Stimulated activated CD4-positive, alpha-beta T cell treated with anti-CD3 and anti-CD28 coated beads, Interleukin-12 subunit alpha, Interleukin-12 subunit beta, amount 100 ng/mL, for 48 hours (primary cell): ENCODE measurements at places on chromosomes 12 and 14.

DNA sequence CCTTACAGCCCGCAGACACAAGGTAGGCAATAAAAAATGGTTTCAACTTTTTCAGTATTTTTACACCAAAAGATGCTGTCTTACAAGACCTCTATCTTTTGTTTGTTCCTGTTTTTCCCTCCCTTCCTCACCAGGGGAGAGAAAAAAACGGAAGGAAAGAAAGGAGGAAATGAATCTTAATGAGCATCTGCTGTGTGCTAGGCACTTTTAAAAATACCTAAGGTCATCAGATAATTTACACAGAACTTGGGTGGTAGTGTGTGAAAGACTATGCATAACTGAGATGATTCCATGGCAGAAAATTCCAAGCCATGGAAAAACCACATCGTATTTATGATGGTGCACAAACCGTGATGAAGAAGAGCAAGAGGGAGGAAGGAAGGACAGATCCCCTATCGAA lies 121.2 kb downstream of the DIP2B start:
- DNase-seq: no peak

DNA sequence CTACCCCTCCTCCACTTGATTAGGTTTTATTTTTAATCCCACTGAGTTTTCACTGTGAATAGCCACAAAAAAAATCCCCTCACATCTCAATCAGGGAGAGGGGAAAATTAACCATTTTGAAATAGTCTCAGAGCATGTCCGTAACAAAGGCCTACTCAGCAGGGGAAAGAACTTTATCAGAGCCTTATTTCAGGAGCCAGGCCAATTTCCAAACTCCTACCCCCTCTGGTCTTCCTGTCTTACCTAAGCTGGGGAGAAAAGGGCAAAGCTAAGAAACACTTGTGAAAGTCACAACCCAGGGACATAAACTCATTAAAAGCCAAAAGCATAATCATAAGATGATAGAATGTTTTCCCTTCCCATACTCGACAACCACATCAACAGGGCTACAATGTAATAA lies 260.3 kb upstream of the DIO3 start:
- DNase-seq: no peak

DNA sequence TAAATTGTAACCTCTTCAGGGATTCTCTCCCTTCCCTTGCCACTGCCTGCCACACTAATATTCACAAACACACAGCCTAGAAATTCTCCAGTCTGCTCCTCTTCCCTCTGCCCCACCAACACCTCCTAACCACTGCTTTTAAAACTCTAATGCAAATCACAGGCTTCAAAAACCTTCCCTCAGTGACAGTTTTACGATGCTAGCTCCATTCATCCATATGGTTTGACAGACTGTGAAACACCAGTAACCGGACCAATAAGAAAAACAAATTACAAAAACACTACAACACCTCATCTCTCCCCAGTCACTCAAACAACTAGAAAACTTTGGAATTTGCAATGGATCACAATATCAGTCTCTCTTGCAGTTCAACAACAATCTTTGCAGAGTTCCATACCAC lies 5.7 kb downstream of the DPF3 start:
- DNase-seq: no peak

- DNase-seq: no peak
Measured at GRCh38 chr14:77918448-77918847, 118.5 kb downstream of the ADCK1 start.

- no peak for DNase-seq
Measured at GRCh38 chr14:57254884-57255283, 13.8 kb downstream of the EXOC5 start.

GRCh38 chr12:31727192-31727591 lies 1.6 kb downstream of the AMN1 start:
- no peak for DNase-seq

DNA sequence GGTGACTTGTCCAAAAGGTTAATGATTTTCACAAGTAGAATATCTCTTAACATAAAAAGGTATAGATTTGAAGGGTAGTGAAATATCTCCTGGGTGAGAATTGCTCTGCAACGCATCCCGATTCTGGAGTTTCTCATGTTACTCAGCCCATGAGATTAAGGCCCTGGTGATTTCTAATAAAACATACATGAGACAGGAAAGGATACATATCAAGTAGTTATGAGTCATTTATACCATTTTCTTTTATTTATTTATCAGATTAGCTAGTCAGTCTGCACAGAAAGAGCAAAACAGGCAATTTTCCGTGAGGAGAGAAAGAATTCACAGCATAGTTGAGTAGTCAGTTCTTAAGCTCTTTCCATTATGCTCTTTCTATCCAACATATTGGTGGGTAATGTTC lies 535.6 kb upstream of the ATP2B1 start:
- no peak for DNase-seq

GRCh38 chr12:52710730-52711129 lies 7.4 kb upstream of the KRT77 start:
- no peak for DNase-seq

DNA sequence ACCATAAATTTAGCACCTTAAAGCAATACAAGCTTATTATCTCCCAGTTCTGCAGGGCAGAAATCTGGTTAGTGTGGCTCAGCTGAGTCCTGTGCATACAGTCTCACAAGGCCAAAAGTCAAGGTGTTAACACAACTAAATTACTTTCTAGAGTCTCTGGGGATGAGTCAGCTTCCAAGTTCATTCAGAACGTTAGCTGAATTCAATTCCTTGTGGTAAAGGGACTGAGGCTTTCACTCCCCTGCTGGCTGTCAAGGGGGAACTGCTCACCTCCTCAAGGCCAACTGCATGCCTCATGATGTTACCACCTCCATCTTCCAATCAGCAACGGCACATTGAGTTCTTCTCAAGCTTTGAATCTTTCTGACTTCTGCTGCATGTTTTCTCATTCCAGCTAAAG lies 27.6 kb downstream of the EML5 start:
- no peak for DNase-seq

DNA sequence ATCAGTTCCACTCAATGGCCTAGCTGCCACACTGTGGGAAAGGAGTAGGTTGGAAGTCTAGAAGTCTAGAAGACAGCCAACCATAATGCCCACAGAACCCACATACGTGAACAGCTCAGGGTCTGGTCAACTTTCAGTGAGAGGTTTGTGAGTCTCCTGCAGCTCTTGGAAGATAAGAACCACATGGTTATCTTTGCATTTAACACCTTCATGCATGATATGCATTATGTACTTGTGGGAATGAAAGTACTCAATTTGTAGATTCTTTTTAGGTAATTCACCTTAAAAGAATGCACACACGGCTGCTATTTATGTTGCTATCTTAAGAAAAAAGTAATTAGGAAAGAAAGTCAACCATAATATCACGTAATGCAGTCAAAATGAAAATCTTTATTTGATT lies 126.7 kb downstream of the ESRRB start:
- no peak for DNase-seq

GRCh38 chr14:75369506-75369905 lies 58.3 kb upstream of the JDP2 start:
- no peak for DNase-seq

DNA sequence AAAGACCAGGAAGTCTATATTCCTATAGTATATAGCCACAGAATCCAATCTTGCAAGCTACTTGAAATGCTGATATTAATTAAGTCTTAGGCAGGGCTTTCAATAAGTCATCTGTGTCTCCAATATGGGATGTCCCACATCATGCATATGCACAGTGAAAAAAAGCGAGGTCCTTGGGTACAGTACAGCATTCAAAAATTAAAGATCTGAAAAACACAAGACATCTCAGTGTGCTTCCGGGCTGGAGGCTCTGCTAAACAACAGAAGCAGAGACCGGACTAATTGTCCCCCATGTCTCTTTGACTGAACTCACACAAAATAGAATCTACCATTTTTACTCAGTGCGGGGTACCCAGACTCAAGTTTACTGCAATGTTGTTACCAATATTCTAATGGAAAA lies 156.0 kb downstream of the DAD1 start:
- DNase-seq: no peak

GRCh38 chr14:68178282-68178681 lies 358.7 kb downstream of the RAD51B start:
- no peak for DNase-seq

DNA sequence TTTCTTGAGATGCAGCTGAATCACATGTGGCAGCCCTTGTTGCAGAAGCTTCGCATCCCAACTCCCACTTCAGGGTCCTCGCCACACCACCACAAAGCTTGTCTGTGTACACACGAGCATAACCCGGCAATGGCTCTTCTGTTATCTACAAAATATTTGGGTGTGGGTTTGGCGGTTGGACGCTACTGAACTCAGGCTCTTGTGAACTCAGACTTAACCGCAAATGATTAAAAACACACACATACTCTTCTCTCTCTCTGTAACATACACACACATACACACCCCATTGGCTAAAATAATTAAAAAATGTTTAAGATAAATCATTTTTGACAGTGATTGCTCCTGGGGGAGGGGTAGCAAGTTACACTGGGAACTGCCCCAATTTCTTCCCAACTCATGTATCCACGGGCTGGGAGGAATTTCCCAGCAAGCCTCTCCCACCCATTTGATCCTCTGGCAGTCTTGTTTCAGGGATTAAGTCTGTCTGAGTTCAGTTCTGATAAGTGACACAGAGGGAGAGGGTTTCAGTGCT lies 63.7 kb upstream of the MANSC4 start:
- DNase-seq: no peak

- no peak for DNase-seq
Measured at GRCh38 chr12:106181401-106182114, 42.8 kb upstream of the NUAK1 start.

DNA sequence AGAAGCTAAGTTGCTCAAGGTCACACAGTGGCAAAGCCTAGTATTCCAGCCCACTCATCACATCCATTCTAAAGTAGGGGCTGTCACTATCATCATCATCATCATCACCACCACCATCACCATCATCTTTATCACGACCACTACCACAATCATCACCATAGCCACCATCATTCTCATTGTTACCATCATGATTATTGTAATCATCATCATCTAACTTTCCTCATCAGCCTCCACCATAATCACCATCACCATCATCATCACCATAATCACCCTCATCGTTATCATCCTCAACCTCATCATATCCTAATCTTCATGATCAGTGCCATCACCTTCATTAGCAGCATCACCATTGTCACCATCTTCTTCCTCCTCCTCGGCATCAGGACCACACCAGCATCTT lies 48.7 kb downstream of the NOS1 start:
- DNase-seq: no peak

- DNase-seq: no peak
Measured at GRCh38 chr12:132341318-132342050, 12.1 kb upstream of the GALNT9 start.

DNA sequence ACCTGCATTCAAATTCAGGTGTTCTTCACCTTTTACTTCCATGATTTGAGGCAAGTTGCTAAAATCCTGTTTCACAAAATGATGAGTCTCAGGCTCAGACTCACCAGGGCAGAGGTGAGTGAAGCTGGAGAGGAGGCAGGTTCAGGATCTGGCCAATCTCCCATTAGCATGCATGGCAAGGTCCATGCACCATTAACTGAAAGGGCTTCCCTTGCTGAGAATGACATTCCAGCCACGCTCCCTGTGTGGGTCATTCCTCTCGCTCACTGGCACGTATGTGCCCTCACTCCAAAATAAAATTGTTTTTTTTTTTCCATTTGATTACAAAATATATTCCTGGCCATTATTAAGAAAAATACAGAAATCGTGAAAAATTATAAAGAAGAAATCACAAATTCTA lies 257.6 kb downstream of the C12orf75 start:
- DNase-seq: no peak

- DNase-seq: no peak
Measured at GRCh38 chr12:97821806-97822205, 359.2 kb downstream of the RMST start.

DNA sequence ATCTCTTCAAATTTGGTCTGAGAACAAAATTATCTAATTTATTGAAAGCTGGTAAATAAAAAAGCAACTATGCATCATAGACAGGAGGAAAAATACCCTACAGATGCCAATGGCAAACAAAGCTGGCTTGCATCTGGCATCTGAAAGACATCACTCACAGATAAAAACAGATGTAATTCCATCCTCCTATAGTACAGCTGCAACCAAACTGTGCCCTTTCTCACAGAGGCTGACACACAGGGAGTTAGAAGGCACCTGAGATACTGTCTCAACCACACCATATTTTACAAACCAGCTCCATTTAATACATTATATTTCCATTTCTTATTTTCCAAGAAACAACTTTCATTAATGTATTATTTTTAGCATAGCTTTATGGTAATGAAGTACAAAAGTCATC lies 39.4 kb downstream of the DUSP16 start:
- no peak for DNase-seq

- DNase-seq: no peak
Measured at GRCh38 chr12:89632778-89633177, 75.9 kb downstream of the ATP2B1 start.

- DNase-seq: no peak
Measured at GRCh38 chr14:95281560-95282176, 38.0 kb downstream of the CLMN start.

GRCh38 chr14:92248696-92249095 lies 74.3 kb upstream of the SLC24A4 start:
- no peak for DNase-seq

DNA sequence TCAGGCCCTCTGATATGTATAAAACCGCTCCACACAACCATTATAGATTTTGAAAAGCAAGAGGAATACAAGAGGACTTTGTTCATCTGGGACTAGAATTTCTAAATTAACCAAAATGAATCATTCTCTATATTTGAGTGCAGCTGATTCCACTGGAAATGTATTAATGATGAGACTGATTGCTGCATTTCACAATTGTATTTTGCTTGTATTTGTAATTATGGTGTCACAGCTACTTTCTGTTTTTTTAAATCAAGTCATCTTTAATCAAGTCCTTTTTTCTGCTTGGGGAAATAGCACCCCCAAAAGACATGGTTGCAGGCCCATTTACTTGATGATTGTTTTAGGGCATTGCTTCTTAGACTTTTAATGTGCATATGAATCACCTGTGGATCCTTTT lies 162.4 kb downstream of the KICS2 start:
- no peak for DNase-seq

GRCh38 chr12:19304149-19304750 lies 135.0 kb upstream of the AEBP2 start:
- DNase-seq: no peak

GRCh38 chr12:54034785-54035310 lies 2.0 kb downstream of the HOXC5 start:
- DNase-seq: no peak

DNA sequence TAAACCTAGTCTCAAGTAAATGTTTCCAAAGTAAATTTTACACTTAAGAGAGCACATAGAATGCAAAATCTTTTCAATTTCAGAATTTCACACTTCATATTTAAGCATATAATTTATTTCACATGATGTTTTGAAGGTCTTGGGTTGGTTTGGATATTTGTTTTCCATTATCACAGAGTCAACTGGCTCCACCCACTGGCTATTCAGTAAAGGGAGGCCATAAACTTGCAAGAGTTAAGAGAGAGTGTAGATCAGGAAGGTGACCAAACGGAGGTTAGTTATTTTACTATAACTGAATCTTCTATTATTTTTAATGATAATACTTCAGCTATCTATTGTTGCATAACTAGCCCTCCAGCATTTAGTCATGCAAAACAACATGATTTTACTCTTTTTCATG lies 6.2 kb upstream of the CPNE8 start:
- no peak for DNase-seq

- DNase-seq: no peak
Measured at GRCh38 chr12:6471989-6472360, 1.5 kb upstream of the VAMP1 start.
